Activated naive CD4-positive, alpha-beta T cell treated with anti-CD3 and anti-CD28 coated beads, Interleukin-2, amount 50 U/mL, for 72 hours (primary cell): ENCODE measurements at places on chromosomes 7 and 10. TPM values are rescaled to one million over a fixed set of nuclear protein-coding genes. Genes with fewer than 3 reads are reported as not detected.

- no peak for DNase-seq
These were observed 25.9 kb upstream of the PTPRN2 start for GRCh38 chr7:158613481-158613880.

DNA sequence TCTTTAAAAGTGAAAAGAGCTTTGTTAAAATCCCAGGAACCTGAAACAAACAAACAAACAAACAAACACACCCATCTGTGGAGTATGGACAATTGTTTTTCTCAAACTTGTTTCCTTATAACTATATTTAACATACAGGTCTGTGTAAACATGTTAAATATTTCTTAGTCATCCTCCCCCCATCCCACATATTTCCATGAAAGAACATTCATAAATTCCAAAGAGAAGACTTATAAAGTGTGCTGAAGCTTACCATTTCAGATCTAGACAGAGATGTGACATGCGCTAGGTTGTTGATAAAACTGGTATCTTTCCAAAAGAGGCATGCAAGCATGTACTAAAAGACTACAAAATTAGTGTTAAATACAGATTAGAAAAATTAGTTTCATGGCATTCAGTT, 6.5 kb downstream of the FKBP14 start:
- no peak for DNase-seq

- DNase-seq: no peak
These were observed 59.8 kb upstream of the CYP2C9 start for GRCh38 chr10:94878649-94879048.

- no peak for DNase-seq
These were observed 1.3 kb downstream of the FRAT2 start for GRCh38 chr10:97333351-97333600.

- no peak for DNase-seq
These were observed 6.4 kb downstream of the TAS2R41 start for GRCh38 chr7:143484119-143484518.

DNA sequence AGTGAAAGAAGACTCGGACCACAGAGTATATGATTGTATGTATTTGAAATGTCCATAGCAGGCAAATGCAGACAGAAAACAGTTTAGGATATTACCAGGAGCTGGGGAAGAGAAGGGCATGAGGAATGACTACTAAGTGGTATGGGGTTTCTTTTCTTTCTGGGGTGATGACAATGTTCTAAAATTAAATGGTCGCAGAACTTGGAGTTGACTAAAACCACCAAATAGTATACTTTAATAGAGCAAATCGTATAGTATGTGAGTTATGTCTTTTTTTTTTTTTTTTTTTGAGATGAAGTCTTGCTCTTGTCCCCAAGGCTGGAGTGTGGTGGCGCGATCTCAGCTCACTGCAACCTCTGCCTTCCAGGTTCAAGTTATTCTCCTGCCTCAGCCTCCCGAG, 34.6 kb downstream of the XRCC2 start:
- DNase-seq: no peak

- DNase-seq: no peak
These were observed 6.7 kb downstream of the SKAP2 start for GRCh38 chr7:26857506-26858240.

- no peak for DNase-seq
These were observed 44.0 kb upstream of the COL1A2 start for GRCh38 chr7:94350734-94351133.

DNA sequence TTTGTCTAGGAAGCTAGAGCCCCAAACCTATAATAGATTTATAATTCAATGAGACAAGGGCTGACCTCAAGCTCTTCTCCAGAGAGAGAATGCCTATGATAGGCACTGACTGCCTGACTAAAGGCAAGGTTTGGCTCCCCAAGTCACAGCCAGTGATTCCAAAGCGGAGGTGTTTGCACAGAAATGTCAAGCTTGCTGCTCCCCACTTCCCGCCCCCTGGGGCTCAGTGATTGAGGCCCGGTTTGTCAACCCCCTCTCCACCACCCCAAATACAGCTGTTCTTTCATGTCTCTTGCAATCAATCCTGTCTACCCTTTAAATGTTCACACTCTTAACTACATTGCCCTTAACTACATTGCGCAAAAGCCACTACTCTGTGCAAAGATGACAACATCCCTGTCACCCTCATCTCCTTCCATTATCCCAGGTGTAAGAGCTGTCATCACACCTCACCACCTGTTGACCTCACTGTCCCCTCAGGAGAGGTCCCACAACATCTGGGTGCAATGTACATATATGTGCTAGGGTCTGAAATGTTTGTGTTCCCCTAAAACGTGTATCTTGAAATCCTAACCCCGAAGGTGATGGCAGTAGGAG, 58.0 kb downstream of the NUDCD3 start:
- DNase-seq: no peak

GRCh38 chr7:91869661-91870060, 10.8 kb downstream of the MTERF1 start:
- DNase-seq: no peak

DNA sequence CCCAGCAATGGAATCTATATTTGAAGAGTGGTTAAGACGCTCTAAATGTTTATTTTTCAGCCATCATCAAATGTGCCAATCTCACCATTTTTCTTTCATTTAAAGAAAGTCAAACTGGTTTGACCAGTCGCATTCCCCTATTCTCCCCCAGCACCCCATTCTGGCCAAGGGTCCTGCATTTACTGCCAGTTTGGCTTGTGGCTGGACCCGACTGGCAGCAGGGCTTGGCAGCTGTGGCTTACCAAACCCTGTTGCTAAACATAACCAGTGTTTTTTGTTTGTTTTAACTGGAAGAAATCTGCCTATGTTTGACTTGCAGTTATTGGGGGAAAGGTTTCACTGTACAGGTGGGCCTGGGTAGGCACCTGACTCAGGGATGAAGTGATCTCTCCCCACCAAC, 116.3 kb downstream of the CYP26A1 start:
- DNase-seq: no peak

DNA sequence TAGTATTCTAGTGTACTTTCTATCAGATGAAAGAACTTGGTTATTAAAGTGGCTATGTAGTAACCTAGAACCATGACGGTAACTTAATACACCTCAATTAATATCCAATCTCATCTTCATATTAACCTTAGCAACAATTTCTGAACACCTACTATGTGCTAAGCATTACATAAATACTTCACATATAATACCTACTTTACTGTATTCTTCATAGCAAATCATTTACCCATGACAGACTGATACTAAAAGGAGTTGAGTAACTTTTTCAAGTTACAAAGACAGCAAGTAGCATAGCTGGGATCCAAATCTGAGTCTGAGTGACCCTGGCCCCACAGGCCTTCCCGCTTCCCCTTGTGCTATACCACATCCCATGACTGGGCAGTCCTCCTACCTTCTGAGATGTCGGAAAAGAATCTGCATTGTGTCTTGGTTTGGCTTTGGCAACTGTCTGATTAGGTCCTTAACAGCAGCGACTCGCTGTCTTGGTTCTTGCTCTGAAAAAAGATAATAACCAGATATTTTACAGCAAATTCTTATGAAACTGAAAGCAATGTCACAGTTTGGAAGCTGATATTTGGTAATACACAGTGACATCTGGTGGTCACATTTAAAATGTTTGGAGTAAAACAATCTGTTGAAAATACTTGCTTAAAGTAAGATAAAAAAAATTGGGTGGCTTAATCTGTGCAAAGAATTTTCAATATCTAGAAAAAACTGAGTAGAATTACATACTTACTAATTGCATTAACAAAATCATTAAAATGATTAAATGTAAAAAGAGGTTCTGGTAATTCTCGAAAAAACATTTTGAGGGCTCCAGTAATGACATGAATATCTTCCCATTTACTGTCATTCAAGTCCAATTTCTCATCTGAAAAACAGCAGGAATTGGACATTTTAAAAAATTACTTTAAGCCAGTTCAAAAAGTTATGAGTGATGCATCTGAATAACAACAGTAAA, 120.1 kb downstream of the ARHGAP12 start:
- DNase-seq: peak; percentile 8

DNA sequence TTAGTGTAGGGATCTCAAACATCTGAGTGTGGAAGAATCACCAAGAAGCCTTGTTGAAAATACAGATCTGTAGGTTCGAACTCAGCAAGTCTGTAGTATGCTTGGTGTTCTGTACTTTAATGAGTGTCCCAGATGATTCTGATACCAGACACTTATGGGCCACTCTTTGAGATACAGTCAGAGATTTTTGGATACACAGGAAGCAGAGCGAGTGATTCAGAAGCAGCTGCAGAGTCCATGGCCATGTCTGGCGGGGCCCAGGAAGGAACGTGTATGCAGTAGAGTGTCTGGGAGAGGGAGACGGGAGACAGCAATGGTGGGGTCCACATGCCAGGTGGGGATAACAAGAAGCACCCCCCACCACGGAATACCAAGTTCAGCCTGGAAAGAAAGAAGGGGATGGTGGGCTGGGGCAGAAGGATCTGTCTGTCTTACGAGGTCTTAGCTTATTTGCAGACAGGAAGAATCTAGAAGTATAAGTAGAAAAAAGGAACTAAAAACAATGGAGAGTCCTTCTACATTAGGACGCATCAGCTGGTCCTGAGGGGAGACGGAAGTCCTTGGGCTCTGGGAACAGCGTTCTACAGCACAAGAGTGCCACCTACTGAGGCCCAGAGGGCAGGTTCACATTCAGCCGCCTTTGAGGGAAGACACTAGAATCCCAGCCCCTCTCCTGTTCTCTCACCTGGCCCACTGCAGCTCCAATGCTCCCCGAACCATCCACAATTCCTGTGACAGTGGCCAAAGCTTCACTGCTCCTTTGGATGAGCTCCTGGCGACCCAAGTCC, 55.4 kb downstream of the SLC37A3 start:
- no peak for DNase-seq

- DNase-seq: no peak
These were observed 10.6 kb downstream of the VIM start for GRCh38 chr10:17238445-17239291.

DNA sequence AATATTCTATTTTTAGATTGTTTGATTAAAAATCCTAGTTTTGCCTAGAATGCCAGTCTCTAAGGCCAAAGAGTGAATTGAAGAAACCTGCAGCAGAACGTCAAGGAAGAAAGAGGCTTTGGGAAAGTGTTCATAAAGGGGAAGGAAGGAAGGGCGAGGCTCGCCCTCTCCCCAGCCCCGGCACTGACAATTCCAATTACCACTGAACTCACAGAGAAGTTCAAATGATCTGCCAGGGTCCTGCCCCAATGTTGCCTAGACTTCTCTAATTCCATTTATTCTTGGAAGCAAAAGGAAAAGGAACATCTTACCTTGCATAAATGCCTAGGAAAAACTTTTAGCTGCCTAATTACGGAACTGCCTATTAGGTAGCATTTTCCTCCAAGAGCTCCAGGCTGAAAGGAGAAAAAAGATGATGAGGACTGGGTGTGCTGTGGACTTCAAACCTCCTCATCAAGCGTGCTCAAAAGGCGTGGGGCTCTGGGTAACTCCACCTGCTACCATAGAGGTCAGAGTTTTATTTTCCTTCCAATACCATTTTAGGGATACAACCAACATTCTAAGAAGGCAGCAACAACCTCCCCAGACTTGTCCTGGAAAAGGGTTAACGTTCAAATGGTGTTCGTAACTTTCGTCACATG, 134.5 kb downstream of the PKD1L1 start:
- no peak for DNase-seq

- no peak for DNase-seq
These were observed 271.7 kb upstream of the MKLN1 start for GRCh38 chr7:131056007-131056406.

GRCh38 chr10:42973870-42974692, 102.8 kb upstream of the RET start:
- DNase-seq: no peak

- no peak for DNase-seq
These were observed 57.8 kb downstream of the COA1 start for GRCh38 chr7:43671521-43671920.

DNA sequence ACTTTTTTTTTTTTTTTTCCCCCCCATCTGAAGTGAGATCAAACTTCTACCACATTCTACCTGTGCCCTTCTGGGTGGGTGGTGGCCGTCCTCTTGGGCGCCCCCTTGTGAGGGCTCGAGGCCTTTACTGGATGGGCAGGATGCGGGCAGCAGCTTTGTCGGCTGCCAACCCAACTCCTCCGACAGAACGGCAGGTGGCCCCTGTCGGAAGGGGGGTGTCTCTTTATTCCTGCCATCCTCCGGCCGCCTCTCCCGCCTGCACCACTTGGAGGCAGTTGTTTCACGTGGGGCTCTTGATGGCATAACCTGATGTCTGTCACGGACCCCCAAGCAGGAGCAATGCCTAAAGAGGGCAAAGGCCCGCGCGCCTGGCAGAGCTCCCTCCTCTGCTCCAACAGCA, 31.0 kb downstream of the AMZ1 start:
- DNase-seq: peak; percentile 79

DNA sequence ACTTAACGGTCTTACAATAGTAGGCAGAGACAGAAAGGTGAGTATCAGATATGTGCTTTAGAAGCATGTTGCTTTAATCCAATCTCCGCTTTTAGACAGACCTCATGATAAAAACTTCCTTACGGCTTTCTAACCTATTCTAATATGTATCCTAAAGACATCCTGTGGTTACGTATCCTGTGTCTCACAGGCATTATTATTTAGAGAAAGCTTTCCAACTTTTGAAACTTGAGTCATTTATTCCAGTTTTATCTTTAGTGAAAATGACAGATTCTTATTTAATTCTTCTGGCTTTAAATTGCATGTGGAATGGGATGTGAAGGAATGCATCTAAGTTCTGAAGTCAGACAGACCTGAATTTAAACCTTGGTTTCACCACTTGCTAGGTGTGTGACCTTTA, 118.9 kb downstream of the OTUD1 start:
- DNase-seq: no peak

DNA sequence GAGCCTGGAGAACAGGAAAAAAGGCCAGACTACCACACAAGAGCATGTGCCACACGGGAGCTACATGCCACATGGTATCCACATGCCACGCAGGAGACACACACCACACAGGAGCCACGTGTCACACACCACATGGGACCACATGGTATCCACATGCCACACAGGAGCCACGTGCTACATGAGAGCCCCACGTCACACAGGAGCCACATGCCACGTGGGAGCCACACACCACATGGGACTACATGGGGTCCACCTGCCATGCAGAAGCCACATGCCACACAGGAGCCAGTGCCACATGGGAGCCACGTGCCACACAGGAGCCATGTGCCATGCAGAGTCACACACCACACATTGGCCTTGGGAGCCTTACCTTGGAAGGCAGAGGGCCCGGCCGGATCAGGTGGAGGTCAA, 244.4 kb upstream of the PPP2R2D start:
- DNase-seq: no peak

DNA sequence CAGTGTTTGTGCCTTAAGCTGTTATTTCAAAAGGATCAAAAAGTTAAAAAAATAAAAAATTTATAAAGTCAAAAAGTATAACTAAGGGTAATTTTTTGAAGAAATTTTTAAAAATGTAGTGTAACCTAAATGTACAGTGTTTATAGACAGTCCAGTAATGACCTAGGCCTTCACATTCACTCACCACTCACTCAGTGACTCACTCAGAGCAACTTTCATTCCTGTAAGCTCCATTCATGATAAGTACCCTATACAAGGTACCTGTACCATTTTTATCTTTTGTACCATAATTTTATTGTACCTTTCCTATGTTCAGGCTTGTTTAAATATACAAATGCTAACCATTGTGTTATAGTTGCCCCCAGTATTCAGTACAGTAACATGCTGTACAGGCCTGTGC, 21.5 kb downstream of the DNAJC9 start:
- no peak for DNase-seq

Gene MUC12
- total RNA-seq: 0.41 TPM

Gene SUPV3L1
- 45.9 TPM for total RNA-seq

Gene TLX1
- not detected for total RNA-seq

Gene RTKN2
- total RNA-seq: 9.2 TPM

Gene ADAMTS14
- total RNA-seq: 0.16 TPM

Gene CPED1
- not detected for total RNA-seq

Gene ACBD7
- 3.1 TPM for total RNA-seq

Gene NEUROD6
- total RNA-seq: not detected

Gene CCDC7
- total RNA-seq: 16.7 TPM

Gene TYW1
- total RNA-seq: 14.1 TPM
